Panc1 (cell line): ENCODE measurements at places on chromosomes 2 and 18. TPM values are rescaled to one million over a fixed set of nuclear protein-coding genes. Genes with fewer than 3 reads are reported as not detected.

GRCh38 chr2:216670266-216671080 is 24.9 kb downstream of the IGFBP5 start:
- no peak for DNase-seq

The CHST9 gene
- 0.05 TPM for total RNA-seq

GRCh38 chr18:48780201-48780912 is 170.4 kb downstream of the SMAD7 start:
- no peak for DNase-seq

- no peak for DNase-seq
Measured at GRCh38 chr2:233408366-233409285, 54.3 kb downstream of the DGKD start.

DNA sequence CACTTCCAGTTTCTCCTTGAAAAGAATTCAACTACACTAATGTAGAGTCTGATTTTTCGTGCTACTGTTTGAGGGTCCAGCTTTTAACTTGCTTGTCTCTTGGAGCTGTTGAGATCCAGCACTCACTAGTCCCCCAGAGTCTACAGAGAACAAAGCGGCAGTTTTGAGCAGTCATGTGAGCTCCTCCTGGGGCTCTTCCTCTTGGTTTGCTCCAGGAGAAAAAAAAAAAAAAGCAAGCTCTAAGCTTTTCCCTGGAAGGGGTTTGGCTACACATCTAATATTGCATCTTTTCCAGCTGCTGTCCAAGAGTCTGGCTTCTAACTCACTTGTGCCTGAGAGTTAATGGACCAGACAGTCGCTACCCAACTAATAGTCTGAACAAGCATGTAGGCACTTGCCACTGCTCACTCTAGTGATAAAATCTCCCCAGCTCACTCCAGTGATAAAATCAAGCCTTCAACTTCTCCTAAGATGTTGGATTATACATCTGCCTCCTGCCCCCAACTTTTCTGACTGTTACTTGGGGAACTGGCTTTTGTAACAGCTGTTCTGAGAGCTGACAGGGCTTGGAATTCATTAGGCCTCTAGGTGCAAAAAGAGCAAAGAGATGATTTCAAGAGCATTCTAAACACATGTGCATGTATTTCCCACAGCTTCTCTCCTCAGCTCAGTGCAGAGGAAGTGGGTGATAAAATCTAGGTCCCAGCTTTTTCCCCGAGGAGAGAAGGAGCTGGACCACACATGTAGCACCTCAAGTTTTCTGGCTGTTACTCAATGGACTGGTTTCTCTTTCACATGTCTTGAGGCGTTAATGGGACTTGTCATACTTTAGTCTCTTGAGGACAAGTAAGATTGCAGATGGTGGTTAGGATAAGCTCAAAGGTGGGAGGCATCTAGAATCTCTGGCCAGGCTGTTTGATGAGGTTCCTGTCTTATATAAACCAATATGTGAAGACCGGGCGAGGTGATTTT is 750.5 kb downstream of the LRP1B start:
- DNase-seq = no peak

DNA sequence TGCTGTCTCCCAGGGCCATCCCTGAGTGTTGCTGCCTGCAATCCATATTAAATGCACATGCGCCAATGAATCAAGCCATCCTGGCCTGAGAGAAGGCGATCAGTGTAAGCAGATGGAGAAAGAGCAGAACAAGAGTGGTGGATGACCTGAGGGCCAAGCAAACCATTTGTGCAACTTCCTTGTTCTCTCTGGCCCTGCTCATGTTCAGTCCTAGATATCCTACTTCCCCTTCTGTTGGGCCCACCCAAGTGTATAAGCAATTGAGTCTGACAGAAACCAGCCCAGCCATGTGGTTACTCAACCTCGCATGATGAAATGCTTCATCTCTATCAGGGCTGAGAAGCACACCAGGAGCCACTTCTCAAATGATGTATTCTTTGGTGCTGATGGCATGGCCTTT is 383.1 kb upstream of the ID2 start:
- no peak for DNase-seq

DNA sequence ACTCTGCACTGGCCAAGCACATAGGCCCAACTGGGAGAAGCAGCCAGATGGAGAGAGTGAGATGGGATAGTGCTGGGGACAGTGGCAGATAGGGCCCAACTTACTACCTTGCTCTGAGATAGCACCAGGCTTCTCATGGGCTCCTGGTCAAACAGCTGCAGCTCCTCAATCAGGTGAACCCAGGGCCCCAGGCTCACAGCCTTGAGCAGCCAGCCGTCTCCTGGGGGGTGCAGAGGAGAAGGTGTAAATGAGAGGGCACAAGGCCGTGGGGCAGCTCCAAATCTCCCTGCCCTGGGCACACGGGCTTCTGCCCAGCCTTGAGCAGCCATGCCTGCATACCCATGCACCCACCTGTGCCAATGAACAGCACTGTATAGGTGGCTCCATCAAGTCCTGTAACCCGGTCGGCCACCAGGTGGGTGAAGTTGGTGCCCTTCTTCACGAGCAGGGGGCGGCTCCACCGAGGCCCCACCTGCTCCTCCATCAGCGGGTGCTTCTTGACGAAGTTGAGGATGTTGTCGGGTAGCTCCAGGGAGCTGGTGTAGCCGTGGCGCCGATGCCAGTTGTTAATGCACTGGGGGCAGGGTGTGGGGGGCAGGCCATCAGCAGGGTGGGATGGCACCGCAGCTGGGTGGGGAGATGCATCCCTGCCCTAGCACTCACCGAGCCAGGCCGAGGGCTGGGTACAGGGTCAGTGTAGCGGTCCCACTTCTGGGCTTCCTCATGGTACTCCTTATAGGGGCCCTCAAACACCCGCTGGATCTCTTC is 5.9 kb upstream of the ANKRD39 start:
- no peak for DNase-seq

DNA sequence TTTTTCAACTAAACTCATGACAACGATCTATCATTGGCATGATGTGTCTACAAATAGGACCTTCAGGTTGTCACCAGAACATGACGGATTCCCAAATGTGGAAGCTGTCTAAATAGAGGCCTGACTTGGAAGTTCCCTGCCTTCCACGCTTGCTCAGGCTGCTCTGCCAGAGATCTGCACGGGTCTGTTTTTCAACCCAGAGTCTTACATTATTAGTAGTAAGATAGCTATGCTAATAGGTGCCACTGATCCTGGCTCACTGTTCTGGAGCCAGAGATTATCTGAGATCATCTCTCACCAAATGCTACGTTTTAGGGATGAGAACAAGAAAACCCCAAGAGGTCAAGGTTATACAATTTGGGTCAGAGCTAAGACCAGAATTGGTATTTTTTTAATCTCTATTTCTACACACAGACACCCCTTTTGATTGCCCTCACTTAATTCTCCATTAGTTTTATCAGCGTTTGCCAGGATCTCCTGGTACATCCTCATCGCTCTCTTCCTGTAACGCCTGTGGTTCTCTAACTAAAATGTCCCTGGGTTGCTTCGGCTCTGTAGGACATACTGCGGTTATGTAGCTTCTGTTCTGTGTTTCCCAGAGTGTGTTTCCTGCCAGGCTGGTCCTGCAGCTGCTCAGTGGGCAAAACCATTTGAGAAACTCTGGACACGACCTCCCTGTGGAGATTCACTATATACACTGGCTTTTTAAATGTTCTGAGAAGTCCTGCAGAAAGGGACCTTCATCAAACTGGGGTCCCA is 5.7 kb downstream of the CDC42EP3 start:
- DNase-seq = no peak

GRCh38 chr18:13136904-13137669 is 81.5 kb upstream of the LDLRAD4 start:
- DNase-seq = no peak

DNA sequence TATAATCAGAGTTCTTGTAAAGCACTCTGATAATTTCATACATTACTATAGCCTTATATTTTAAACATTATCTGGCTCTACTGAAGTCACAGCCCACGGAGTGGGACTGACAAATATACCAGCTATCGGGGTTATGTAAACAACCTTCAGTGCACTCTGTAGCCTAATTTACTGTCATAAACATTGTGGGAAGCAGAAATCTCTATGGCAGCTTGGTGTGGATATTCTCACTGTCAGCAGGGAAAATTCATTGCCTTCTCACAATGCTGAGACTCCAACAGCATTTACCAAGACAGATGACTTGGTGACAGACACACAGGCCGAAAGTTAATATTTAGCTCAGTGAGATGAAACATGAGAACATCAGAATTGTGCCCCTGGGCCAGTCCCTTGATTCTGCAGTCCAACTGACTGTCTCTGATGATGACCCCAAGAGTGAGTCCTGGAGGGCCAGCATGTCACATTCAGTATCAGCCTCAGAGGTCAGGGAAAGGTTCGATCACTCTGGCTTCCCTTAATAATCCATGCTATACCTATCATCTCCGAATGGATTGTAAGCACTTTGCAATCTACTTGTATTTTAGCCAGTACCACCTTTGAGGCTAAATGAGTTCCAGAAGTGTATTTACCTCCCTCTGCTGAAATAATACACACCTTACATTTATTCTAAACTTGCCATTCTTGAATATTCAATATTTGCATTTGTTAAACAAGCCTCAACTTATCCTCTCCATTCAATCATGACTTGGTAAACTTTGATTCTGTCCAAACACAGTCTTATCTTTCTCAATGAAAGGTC is 146.2 kb upstream of the OSR1 start:
- DNase-seq = no peak

DNA sequence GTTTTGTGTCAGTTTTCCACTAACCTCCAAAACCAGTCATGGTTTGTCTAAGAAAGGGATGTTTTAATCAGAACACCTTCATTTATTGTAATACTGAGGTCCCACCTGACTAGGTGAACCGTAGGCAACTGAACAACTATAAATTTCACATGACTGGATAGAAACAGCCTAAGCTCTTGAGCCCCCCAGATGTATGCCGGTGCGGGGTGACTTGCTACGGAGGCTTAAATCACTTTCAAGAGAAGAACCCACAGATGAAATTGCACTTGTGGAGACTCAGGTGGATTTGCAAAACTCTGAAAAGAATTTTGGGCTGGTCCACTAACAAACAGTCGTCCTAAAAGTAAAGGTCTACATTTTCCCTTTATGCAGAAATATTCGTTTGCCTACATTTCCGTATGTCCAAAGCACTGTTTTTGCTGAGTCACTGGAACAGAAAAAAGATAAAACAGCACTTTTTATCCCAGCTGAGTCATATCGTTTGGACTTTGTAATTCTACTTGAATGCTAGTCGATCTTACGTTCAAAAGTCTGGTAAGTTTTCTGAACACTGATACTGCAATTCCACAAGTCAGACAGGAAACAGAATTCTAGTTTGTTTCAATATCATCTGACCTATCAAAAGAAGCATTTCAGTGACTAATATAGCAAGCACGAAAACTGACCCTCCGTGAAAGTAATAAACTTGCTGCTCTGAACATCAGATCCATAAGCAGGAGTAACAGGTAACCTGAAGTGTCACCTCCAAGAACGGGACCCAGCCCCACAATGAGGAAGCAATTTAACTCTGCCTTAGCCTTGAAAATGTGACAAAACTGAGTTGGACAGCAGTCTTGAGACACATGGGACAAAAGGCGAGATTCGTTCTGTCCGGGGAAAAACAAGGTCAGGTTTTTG is 18.1 kb downstream of the ZNF516 start:
- no peak for DNase-seq

The XDH gene
- 0.08 TPM for total RNA-seq

The TXNDC2 gene
- 0.90 TPM for total RNA-seq
